Astrocyte of the hippocampus (primary cell): ENCODE measurements at places on chromosomes 11 and 22.

DNA sequence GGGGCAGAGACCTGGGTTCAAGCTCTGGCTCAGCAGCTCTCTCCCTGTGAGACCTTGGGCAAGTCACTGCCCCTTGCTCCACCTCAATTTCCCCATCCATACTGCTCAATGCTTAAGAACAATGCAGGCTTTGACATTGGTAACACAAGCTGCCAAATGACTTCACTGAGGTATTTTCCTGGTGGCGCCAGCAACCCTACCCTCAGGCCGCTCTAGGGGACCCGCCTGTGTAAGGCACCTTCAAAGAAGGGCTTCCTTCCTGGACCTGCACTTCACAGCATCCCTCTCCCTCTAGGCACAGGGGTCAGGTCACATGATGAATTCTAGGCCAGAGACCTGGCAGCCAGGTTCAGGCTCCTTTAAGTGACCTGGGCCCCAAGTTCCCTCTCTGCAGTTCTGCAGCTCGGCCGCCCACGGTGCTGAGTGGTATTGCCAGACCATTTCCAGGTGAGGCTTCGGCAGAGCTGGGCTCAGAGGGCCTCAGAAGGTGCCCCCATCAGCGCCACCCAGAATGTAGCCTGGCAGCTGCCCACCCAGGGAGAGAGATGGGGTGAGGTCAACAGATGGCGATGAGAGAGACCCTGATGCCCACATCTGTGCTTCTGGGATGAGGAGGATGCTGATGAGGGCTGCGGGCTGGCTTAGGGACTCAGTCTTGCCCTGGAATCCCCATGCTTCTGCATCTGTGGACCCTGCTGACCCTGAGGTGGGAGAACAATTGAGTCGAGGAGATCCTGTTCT, 4.5 kb downstream of the WNT11 start:
- DNase-seq = no peak

DNA sequence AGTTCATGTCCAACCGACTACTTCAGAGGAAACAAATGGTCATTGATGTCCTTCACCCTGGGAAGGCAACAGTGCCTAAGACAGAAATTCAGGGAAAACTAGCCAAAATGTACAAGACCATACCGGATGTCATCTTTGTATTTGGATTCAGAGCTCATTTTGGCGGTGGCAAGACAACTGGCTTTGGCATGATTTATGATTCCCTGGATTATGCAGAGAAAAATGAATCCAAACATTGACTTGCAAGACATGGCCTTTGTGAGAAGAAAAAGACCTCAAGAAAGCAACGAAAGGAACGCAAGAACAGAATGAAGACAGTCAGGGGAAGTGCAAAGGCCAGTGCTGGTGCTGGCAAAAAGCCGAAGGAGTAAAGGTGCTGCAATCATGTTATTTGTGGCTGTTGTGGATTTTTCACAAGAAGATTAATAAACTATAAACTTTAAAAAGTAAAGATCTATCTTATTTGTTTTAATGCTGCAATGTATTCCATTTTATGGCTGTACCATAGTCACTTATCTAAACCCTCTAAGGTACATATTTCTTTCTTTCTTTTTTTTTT, 20.1 kb upstream of the HIPK3 start:
- no peak for DNase-seq

- DNase-seq = no peak
Observed at GRCh38 chr22:30421695-30422480, 3.7 kb upstream of the MTFP1 start.

- DNase-seq = no peak
Observed at GRCh38 chr11:59800390-59801025, 10.1 kb downstream of the MRPL16 start.

- DNase-seq = peak; percentile 53
Observed at GRCh38 chr11:34161812-34162492, 56.5 kb downstream of the NAT10 start.

- DNase-seq = peak; percentile 15
Observed at GRCh38 chr11:134686460-134687061, 274.5 kb upstream of the B3GAT1 start.

GRCh38 chr11:96215826-96216225, 127.2 kb downstream of the MAML2 start:
- no peak for DNase-seq

- no peak for DNase-seq
Observed at GRCh38 chr22:38783095-38783615, 10.8 kb downstream of the DNAL4 start.

DNA sequence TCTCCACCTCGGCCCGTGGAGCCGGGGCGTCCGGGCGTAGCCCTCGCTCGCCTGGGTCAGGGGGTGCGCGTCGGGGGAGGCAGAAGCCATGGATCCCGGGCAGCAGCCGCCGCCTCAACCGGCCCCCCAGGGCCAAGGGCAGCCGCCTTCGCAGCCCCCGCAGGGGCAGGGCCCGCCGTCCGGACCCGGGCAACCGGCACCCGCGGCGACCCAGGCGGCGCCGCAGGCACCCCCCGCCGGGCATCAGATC, 439 bp downstream of the YAP1 start:
- no peak for DNase-seq

- no peak for DNase-seq
Observed at GRCh38 chr22:20852503-20852902, 6.1 kb downstream of the PI4KA start.

GRCh38 chr22:46303347-46303965, 6.8 kb downstream of the GTSE1 start:
- DNase-seq = peak; percentile 60

DNA sequence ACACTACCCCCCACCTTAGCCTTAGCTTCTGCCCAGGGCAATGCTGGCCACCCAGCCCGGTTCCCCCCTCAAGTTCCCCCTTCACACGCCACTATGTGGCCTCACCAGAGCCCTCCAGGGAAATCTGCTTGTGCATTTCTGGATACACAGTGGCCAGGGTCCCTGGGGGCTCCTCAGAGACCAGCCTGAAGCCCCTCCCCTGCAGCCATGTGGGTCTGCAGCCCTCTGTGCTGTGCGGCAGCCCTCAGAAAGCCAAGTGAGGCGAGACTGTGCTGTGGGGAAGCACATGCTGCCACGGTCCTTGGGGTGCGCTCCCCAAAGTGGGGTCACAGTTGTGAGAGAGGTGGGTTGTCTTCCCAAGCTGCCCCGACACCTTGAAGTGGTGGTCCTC, 2.1 kb upstream of the PLXNB2 start:
- DNase-seq = no peak

DNA sequence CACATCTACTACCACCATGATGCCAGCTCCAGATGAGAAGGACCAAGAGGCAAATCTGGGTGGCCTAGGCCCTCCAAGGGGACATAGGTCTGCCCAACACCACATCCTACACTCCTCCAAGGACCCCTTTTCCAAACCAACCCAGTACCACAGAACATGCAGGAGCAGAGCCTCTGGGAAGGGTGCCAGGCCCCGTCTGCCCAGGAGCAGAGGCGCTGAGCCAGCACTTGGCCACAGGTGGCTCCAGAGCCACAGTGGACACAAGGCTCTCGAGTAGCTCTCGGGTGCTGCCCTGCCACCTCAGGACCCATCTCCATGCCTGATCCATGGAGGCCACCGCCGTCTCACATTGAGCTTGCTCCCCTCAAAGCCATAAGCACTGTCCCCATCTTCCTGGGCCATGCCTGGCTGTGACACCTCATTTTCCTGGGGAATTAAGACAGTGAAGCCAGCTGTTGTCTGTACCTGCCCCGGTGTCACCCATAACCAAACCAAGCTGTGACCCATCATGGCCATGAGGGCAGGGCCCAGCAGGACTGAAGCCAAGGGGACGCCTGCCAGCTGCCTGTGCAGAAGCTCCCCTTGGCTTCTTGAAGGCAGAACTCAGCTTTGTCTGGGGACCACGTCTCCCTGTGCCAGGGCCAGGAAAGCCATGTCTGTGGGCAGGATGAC, 7.4 kb downstream of the MOB2 start:
- no peak for DNase-seq

DNA sequence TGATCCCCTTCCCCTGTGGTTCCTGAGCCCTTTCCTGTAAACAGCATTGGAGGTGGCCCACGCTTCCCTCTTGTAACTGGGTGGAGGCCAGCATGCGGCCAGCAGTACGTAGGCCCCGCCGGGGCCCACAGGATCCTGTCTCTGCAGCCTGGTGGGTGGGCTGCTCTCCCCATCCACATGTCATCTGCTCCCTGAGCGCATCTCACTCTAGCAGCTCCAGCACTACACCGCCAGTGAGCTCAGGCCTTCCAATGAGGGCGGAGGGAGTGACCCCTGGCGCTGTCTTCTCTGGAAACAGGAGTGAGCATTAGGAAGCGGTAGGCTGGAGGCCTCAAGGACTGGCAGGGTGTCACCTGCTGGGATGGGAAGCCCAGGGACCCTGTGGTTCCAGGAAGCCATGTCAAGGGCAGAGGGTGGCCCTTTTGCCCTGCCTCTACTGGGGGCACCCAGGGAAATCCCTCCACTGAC, 363.9 kb downstream of the TBC1D22A start:
- no peak for DNase-seq

DNA sequence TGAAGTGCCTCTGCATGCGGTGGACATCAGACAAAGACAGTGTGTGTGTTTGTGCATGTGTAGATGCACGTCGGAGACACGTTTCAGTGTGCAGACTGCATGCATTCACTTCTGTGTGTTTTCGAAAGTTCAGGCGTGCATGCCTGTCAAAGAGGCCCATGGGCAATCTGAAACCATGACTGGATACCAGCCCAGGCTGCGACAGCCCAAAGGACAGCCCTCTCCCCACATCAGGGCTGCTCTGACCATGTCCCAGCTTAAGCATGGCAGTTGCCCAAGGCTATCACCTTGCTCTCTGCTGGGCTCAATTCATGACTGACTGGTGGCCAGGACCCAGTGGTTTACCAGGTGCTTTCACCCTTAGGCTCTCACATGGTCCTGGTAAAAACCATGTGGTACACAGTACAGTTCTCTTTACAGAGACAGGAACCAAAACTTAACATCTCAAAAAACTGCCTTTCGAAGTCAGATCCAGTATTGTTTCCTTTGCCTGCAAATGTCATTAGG, 423.7 kb upstream of the CADM1 start:
- DNase-seq = no peak

DNA sequence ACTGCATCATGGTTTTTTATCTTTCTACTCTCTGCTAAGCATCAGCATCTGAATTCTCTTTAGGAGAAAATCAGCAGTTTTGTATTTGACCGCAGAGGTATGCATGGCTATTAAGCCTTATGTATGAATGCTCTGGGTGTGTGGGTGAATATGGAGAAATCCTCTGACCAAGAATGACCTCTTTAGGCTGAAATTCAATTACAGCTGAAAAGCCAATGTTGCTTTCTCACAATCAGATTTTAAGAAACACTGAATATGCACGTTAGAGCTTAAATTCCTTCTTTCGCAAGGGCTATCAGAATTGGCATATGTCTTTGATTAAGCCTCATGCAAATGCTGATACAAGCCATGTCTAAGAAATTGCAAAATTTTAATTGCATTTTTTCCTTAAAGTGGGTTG, 43.2 kb downstream of the ARHGAP42 start:
- no peak for DNase-seq

DNA sequence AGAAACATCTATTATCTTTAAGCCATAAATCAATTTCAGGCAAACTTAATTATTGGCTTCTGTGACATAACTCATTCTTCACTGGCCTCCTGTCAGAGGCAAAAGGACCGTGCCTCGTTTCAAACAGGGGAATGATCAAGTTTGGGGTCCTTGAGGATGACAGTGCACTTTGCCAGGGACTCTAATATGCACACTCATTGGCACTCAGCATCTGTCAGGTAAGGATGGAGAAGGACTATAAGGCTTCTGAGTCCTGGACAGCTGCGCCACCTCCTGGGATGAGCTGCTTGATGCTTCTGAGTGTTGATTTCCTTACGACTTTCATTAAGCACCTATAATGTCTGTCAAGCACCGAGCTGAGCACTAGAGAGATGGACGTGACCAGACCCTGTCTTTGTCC, 20.2 kb downstream of the BPIFC start:
- DNase-seq = no peak

GRCh38 chr11:69817265-69818230, 1.7 kb downstream of the FGF3 start:
- DNase-seq = peak; percentile 47

DNA sequence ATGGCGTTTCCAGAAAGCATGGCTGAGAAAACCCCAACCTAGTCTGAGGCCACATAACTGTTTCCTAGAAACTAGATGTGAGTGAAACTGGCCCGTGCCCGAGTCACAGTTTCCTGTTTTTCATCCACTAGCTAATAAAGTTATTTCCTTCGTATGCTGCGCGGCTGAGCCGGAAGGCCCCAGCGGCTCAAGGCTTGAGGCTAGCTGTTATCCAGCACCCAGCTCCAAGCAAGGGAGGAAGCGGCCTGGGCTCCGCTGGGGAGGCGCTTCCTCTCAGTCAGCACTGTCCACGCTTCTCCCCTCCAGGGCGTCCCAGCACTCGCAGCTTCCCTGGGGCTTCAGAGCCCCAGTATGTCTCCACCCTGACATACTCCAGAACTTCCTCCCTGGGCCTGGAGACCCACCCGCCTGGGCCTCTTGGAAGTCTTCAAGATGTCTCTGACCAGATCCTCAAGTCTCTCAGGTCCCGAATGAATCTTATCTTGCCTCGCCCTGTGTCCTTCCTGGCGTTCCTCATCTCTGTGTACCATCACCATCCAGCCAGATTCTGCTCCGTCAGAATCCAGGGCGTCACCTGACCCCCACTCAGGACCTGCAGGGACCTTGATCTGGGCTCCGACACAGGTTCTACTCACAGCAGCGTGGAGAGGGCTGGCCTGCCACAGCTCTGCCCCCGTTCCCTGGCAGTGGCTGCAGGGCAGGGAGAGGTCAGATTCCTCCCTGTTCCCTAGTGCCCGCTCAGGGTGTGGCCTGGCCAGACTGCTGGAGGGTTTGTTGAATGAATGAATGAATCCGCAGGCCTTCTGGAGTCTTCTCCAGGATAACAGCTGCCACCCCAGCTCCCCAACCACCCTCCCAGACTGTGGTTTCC, 81.9 kb downstream of the LRRC32 start:
- no peak for DNase-seq

- DNase-seq = peak; percentile 16
Observed at GRCh38 chr11:58485961-58486360, 21.9 kb downstream of the OR5B21 start.

DNA sequence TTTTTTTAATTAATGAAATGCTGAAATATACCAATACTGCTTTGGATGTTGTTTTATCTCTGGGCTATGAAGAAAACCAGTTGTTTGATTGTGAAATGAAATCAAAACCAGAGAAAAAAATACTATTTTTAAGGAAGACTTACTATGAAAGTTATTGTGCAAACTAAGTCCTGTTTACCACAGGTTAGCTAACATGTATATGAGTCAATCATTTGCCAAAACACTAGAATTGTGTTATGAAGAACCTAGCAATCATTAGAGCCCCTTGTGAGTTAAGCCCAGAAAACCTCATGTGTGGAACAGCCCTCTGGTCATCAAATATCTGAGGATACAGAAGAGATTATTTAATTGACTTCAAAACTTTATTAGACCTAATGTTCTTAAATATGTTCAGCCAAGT, 83.7 kb downstream of the FAT3 start:
- no peak for DNase-seq

- no peak for DNase-seq
Observed at GRCh38 chr11:24932110-24933000, 435.5 kb downstream of the LUZP2 start.

- no peak for DNase-seq
Observed at GRCh38 chr11:134784046-134784445, 372.0 kb upstream of the B3GAT1 start.
